ENCODE measurements at places on chromosomes 5 and 9.

DNA sequence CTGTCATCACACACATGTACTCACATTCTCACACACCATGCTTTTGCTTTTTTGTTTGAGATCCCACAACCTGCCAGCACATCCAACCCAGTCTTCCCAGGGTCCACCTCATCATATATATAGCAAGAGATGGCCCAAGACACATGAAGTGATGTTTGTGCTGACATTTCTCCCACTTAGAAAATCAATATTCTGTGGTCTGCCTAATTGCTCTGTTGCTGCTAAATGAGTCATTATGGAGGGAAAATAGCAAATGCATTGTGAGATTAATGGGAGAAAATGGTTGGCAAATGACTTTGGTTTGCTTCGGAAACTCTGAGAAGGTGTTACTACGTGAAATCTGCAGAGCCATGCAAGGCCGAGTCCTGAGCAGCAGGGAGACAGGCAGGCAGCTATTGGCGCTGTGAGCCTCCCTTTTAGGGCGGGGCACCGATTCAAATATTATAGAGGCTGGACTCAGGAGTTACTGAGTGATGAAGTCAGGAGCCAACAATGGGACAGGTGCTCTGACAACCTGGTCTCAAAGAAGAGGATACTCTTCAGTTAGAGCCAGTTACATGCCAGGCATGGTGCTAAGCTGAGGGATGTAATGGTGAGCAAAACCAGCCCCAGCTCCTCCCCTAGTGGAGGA is 62.8 kb downstream of the DAB2IP start:
- no peak for DNase-seq

DNA sequence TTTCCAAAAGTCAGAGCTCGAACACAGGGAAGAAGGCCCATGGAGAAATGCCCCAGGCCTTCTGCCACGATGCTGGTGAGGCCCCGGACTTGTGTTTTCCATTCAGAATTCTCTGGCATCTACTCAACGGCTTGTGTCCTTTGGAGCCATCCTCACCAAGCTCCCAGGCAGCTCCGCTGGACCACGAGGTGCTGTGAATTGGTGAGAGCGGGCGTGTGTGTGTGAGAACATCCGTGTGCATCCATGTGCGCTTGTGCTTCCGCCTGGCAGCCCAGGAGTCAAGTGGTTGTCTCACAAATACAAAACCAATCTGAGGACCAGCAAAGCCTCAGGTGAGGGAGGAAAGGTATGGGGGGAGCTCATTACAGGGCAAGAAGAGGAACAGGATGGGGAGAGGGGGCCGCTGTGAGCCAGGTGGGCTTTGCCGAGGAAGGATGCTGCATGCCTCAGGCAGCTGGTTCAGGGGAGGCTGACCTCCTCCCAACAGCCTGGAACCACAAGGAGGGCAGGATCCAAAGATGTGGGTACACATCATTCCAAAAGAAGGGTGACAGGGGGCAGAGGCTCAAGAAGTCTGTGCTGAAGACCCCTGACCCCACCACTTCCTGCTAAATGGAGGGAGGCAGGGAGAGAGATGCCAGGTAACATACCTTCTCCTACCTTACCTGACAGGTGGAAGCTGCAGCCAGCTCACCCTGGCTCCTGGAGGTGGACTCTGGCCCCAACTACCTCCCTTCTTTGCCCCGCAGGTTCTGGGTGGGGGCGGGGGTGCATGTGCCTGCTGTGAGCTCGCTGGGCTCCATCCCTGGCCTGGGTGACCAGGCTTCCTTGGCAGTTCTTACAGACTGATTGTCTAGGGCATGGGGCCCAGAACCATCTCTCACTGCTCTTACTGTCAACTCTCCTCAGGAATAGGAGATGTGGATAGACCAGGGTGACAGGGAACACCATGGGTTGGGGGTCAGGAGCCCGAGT is 196.3 kb downstream of the PAX5 start:
- DNase-seq: no peak

DNA sequence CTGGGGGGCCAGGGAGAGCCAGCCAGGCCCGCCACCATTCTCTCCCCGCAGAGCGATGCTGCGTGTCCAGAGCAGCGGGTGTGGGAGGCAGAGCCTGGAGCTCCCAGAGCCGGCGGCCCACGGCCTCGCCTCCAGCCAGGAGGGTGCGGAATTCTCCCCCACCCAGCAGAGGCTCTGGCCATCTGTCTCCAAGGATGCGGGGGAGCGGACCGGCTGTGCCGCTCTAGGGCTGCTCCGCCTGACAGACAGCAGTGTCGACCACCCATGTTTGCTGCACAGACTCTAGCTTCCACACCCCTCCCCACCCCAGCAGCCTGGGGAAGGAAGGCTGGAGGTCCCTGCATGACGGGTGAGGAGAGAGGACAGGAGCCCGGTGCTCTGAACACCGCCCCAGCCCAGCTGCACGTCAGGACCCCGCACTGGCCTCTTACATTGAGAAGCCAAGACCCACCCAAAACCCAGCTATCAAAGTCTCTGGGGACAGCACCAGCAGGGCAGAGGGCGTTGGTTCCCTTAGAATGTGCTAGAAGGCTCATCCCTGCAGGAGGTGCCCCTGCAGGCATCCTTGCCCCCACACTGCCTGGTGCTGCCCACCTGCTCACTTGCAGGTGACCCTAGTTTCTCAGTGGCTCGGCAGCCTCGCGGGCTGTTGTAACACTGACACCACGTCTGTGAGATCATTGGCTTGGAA is 29.7 kb upstream of the FCN1 start:
- DNase-seq: no peak

DNA sequence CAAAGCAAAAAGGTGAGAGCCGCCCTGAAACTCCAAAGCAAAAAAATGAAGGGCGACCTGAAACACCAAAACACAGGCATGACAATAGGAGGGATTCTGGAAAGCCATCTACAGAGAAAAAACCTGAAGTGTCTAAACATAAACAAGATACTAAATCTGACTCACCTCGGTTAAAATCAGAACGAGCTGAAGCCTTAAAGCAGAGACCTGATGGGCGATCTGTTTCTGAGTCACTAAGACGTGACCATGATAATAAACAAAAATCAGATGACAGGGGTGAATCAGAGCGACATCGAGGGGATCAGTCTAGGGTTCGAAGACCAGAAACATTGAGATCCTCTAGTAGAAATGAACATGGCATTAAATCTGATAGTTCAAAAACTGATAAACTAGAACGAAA is 108.8 kb downstream of the NIPBL start:
- DNase-seq: no peak
